ENCODE measurements at places on chromosomes 2 and 18.

DNA sequence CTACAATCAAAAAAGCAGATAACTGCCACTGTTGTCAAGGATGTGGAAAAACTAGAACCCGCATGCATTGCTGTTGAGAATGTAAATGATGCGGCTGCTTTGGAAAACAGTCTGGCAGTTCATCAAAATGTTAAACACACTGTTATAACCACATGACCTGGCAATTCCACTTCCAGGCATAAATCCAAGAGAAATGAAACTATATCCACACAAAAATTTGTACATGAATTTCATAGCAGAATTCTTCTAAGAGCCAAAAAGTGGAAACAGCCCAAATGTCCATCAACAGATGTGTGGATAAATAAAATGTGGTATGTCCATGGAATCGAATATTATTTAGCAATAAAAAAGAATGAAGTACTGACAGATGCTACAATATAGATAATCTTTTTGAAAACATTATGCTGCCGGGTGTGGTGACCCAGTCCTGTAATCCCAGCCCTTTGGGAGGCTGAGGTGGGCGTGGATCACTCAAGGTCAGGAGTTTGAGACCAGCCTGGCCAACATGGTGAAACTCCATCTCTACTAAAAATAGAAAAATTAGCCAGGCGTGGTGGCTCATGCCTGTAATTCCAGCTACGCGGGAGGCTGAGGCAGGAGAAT lies 32.0 kb downstream of the ERCC3 start:
- DNase-seq: no peak

GRCh38 chr18:79926715-79927606 lies 24.5 kb downstream of the SLC66A2 start:
- peak; percentile 48 for DNase-seq

GRCh38 chr2:48756289-48756688 lies 765 bp upstream of the LHCGR start:
- no peak for DNase-seq

DNA sequence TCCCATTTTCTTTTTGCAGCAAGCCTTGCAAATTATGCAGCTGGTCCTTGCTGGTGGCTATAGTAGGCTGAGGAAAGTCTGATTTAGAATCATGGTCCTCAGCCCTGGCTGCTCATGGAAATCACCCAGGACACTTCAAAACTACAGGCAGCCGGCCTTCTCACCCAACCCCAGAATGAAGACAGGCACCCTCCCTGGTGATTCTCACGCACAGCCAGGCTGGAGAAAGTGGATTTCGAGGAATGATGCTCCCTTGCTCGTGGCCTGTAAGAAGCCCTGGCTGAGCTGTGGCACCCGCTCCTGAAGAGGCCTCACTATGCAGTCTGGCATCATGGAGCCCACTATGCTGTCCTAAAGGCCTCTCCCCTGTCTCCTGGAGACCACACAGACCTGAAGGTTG lies 157.4 kb downstream of the CAPN13 start:
- no peak for DNase-seq

- DNase-seq: peak; percentile 86
These were observed 66.3 kb upstream of the TCF7L1 start for GRCh38 chr2:85066874-85067351.

DNA sequence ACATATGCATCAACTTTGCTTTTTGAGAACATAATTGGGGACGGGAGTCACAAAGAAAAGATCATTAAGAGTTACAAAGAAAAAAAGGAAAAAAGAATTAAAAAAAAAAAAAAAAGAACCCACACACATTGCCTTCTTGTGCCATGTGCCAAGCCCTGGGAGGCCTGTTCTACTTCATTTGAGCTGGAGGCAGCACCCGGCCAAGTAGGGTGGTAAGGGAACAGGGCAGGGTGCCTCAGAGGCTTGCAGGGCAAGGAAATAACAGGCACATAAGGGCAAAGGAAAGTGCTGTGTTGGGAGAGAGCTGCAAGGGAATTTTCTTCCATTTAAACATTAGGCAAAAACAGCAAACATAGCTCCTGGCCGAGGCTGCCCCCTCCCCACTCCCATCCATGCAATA lies 418.0 kb downstream of the TMEM182 start:
- no peak for DNase-seq

DNA sequence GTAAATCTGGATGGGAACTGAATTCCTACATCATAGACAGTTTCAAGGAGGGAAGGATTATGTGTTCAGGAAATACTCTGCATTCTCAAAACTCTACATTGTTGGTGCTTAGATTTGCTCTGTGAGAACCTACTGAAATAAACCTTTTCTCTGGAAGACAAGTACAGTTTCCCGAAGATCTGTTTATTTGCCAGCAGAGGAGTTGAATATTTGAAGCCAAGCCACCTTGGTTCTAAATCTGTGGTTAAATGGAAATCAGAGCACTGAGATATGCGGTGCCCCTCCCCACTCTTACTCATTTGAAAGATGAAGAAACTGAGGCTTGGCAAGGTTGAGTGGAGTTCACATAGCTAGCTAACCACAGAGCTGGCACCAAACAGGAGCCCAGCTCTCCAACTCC lies 146.3 kb upstream of the CTAGE1 start:
- no peak for DNase-seq

GRCh38 chr2:17605696-17606095 lies 65.2 kb downstream of the VSNL1 start:
- DNase-seq: no peak

DNA sequence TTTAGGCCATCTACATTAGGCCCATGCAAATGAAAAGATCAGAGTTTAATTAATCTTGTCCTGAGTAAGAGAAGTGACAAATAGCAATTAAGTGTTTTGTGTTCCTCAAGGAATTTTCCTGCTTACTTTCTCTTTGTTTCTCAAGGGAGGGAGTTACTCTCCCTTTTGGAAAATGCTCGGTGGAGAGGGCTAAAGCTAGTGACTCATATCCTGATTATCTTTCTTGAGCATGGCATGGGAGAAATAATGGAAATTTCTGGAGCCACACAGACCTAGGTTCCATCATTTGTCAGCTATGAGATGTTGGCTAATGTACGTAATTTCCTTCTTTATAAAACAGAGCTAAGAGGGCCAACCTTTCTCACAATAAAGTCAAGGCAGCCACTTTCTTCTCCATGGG lies 177.1 kb downstream of the ETAA1 start:
- DNase-seq: no peak

DNA sequence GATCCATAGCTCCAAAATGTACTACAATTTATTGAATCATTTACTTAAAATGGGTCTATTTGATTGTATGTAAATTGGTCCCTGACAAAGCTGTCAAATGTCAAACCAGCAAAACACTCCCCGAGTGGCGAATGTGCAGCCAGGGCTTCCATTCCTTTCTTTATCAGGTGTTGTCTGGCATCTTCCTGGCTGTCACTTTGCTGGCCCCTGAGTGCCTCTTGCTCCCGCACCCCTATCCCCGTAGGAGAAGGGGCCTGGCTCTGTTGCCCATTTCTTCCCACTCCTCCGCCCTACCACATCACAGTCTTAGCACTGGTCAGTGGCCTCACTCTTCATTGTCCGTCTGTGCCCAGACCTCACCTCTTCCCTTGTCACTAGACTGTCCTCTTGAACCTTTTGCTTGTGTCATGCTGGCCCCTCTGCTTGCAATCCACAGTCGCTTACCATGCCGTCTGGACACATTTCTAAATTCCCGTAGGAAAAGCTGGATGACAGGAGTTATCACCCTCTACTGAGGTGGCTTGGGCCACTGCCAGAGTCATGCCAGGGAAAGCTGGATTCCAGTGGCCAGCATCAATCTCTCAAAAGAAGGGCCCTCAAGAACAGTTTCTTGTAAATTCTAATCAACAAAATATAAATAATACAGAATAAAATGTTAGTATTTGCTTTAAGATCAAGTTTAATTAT lies 15.4 kb downstream of the UBE2F start:
- DNase-seq: no peak

DNA sequence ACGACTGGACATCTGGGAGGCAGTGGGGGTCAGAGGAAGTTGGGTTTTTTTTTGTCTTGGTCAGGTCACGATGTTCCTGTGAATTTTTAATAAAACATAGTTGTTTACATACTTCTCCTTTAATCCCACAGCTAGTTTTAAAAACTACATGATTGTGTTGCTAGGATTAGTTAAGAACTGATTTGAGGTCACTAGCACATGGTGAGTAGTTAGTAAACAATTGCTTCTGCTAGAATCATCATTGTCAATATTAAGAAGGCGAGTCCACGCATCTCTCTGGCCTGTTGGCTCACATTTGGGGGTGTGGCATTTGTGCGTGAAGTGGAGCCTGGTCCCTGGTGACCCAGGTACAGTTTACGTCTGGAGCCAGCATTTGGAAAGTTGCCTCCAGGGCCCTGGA lies 59.4 kb downstream of the AGAP1 start:
- no peak for DNase-seq

GRCh38 chr2:76307495-76307894 lies 596.8 kb upstream of the GCFC2 start:
- no peak for DNase-seq

GRCh38 chr2:209908511-209908910 lies 93.9 kb upstream of the RPE start:
- DNase-seq: no peak

GRCh38 chr2:1693723-1694122 lies 50.6 kb downstream of the PXDN start:
- DNase-seq: no peak

DNA sequence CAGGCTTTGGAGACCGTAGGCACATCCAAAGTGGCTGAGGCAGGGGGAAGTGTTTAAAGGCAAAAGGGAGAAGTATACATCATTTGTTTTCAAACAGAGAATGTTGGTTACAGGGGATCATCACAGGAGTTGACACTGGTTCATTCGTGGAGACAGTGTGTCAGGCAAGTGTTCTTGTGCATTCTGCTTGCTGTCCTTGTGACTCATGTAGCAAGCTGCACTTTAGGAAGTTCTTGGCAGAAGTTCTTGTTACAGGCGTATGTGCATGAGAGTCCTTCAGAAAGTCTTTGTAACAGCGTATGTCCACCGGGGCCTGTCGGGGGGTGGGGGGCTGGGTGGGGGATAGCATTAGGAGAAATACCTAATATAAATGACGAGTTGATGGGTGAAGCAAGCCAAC lies 36.5 kb upstream of the B4GALT6 start:
- no peak for DNase-seq

- DNase-seq: peak; percentile 84
These were observed 3.1 kb downstream of the GYPC start for GRCh38 chr2:126658905-126659561.

DNA sequence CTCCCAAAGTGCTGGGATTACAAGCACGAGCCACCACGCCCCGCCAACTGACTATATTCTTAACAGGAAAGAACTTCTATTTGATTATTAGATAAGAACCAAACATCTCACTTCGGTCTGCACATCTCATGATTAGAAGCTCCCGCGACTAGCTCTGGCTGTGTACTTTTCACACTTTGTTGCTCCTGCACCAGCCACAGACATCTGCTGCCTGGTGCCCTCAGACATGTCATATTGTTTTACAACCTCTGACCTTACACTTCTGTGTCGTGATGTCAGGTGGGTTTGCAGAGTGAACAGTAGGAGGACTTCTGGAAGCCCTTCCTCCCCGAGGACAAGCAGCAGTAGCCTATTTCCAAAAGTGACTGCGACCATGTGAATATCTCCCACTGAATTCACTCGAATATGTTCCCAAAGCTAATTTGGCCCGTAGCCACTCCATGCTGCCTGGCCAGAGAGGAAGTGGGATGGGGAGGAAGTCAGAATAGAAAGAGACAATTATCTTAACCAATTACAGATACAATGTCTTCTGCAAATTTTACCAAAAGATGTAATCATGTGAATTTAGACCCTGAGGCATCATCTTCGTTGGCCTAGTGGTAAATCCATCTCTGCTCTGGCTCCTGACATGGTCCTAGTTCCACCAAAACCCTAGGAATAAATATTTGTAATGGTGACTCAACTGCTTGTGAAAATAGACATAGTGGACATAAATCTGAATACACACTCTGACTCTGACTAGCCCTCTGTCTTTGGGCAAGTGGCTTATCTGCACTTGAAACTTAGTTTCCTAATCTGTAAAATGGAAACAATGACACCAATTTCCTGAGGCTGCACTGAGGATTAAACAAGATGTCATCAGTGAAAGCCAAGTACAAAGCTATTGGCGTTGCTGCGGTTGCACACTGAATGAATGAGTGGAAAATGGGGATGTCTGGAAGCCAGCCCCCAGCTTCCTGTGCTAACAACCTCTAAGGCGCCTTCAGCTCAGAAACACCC lies 406.1 kb downstream of the LRATD1 start:
- DNase-seq: no peak

DNA sequence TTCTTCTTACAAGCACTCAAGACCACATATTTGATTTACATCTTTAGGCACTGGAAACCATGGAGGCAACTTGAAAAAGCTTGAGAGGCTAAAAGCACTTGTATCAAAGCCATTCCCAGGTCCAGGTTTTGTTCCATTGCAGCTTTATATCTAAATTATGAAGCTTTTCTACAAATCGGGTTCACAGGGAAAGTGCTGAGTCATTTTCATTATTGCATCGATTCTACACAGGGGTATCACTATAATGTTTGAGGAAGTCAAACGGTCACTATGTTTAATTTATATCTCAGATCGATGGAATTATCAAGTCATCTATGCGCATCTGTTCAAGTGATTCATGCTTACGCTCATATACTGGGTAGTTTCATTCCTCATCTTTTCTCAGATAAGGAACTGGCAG lies 118.7 kb downstream of the VWC2L start:
- DNase-seq: no peak

GRCh38 chr2:25757906-25758305 lies 84.5 kb upstream of the DTNB start:
- no peak for DNase-seq

DNA sequence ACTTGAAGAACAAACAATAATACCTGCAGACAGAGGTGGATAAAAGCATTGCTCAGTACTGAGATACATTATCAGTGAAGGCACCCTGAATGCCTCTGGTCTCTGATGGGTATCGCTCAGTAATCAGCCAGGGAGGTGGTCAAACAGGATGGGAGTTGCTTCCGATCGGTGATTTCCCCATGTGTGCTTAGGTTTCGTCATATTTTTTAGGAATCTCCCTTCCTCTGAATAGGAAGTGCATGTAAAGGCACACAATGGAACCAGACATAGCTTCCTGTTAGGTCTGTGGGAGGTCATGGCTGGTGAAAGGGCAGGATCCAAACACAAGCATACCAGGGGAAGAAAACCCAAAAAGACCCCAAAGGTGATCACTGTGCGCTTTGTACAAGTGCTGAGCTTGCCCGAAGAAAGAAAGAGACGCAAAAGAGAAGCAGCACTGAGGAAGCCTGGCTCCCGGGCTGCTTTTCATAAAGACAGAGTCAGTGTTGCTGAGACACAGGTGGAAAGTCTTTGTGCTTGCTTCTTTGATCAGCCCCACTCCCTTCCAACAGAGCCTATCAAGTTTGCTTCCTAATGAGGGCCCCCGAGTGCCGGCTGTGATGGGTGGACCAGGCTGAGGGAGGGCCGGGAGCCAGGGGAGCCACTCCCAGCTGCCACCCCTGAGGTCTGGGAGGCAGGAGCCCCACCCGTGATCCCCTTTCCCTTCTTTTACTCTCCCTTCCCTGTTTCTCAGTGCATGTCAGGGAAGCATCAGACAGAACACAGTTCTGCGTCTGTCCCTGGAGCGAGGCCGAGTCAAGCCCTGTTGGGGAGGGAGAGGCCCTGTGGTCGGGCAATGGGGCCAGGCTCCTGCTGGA lies 138.2 kb downstream of the SH3RF3 start:
- no peak for DNase-seq
